Immature natural killer cell (primary cell): ENCODE measurements at places on chromosomes 12 and 14.
A peak's percentile ranks its signal among the peaks of the same experiment; 100 is the strongest.

DNA sequence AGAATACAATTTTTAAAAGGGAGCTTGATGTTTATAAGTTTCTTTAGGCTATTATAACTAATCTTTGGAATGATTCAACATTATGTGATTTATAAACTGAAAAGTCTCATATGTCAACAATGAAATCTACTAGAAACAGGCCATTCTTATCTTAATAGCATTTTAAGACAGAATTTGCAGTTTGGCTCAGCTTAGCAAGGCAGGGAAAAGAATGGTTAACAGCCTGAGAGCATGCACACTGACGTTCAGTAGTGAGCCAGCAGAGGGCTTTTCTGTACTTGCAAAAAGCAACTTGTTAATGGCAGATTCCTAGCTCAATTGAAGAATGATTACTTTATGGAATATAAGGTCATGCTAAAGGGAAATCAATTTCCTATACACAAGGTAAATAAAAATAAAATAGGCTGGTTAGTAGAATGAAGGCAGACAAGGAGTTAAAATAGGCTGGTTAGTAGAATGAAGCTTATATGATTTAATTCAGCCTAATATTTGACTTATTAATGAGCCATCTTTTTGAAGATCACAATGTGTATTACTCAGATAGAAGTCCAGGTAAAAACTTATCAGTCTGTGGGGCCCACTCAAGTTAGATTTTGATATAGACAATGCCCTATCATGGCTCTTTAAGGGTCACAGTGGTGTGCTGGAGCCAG, 95.9 kb downstream of the OTOGL start:
- no peak for DNase-seq

GRCh38 chr14:85187521-85187920, 342.4 kb upstream of the FLRT2 start:
- no peak for DNase-seq

GRCh38 chr14:52013984-52014600, 24.7 kb downstream of the RTRAF start:
- DNase-seq, result no peak

GRCh38 chr12:26573225-26573909, 259.6 kb downstream of the ITPR2 start:
- DNase-seq, result no peak

DNA sequence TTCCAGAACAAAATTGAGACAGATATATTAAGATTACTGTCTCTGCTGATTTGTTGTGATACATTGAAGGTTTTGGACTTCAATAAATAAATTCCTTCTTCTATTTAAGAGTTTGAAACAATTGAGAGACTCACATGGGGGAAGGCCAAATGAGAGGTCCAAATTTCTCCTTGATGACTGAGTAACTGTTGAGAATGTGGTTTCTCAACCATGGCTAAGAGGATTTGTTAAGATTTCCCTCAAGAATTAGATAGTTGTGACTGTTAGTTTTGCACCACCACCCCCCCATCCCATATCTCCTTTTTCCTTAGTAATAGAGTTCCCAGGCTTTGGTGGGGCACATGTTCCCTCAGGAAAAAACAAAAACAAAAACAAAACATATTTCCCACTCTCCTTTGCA, 47.7 kb upstream of the IGF1 start:
- DNase-seq, result no peak

- DNase-seq, result no peak
Observed at GRCh38 chr12:102454808-102455760, 25.3 kb downstream of the IGF1 start.

- DNase-seq, result no peak
Observed at GRCh38 chr14:81396113-81396512, 4.0 kb downstream of the STON2 start.

DNA sequence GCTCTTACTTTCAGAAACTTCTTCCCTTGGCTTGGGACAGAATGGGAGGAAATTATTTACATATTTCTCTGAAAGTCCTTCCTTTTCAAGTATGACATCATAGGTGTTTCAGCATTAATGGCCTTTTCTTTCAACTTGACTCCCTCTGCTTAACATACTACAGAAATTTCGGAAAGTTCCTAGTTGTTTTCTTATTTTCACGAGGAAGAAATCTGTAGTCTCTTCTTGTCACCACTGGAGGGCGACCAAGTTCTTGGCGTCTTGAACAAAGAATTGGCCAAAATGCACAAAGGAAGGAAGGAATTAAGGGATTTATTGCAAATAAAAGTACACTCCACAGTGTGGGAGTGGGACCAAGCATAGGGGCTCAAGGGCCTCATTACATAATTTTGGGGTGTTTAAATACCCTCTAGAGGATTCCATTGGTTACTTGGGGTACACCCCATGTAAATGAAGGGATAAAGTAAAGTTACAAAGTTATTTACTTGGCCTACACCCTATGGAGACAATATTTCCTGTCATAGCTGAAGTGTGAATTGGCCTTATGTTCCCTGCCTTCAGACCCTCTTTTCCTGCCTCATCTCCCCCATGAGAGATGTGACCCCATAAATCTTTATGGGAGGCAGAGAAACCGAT, 70.4 kb downstream of the RPL10L start:
- DNase-seq, result no peak

GRCh38 chr12:123237646-123238329, 4.6 kb downstream of the MTRFR start:
- DNase-seq, result peak; percentile 60

GRCh38 chr12:109307051-109307450, 2.0 kb downstream of the FOXN4 start:
- no peak for DNase-seq

DNA sequence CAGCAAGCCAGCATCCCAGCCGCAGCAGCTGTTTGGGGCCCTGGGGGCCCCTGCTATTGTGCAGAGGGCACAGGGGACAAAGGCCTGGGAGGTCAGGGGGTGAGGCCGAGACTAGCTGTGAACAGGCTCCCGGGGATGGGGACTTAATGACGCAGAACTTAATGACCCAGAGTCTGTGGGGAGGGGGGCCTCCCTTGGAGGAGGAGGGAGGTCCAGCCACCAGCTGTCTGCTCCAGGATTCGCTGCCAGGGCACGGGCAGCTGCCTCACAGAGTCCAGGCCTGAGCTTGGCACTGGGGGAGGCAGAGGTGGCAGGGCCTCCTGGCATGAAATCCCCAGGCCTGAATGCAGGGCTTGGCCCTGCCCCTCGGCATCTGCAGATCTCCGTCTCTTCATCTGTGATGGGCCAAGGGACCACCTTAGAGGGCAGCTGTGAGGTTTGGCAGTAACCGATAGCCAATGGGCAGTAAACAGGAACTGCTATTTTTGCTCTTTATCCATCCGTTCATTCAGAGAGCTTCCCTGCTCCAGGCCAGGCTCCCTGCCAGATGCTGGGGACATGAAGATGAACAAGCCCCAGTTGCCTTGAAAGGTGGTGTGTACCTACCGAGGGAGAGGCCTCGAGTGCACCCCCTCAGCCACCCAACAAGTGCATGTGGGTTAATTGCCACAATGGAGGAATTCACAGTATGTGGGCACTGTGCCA, 6.7 kb downstream of the FAM222A start:
- DNase-seq, result no peak

- DNase-seq, result no peak
Observed at GRCh38 chr14:99512110-99512449, 30.9 kb downstream of the CCNK start.

- no peak for DNase-seq
Observed at GRCh38 chr12:26838888-26839416, 6.0 kb upstream of the ITPR2 start.

DNA sequence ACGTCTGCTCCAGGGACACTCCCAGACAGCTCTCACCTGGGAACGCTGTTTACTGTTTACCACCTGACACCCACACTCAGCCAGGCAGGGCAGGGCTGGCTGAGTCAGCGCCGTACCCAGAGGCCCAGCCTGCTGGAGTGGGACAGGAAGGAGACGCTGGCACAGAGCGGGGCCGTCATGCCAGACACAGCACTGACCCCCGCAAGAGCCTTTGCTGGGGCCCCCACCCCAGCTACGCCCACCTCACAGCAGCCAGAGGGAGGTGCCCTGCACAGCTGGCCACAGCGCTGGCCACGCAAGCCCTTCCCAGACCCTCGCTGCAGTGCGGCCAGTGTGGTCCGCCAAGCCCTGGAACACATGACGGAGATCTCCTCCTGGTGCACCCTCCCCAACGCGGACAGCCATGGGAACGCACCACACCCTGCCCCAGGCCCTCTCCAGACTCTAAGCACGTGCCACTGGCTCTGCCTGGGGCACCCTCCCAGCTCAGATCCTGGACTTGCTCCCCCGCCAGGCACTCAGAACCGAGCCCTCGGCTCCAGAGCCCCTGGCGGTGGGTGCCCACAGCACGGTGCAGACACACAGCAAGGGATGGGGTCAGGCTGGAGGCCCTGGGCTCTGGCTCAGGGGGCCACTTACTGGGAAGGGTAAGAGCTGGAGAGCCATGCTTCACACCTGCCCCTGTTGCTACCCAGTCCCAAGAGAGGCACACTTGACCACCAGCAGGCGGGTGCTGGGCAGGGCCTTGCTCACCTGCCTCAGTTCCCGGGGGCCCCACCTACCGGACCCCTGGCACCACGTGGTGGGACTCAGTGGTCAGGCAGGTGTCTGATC, 5.7 kb downstream of the AHNAK2 start:
- no peak for DNase-seq

DNA sequence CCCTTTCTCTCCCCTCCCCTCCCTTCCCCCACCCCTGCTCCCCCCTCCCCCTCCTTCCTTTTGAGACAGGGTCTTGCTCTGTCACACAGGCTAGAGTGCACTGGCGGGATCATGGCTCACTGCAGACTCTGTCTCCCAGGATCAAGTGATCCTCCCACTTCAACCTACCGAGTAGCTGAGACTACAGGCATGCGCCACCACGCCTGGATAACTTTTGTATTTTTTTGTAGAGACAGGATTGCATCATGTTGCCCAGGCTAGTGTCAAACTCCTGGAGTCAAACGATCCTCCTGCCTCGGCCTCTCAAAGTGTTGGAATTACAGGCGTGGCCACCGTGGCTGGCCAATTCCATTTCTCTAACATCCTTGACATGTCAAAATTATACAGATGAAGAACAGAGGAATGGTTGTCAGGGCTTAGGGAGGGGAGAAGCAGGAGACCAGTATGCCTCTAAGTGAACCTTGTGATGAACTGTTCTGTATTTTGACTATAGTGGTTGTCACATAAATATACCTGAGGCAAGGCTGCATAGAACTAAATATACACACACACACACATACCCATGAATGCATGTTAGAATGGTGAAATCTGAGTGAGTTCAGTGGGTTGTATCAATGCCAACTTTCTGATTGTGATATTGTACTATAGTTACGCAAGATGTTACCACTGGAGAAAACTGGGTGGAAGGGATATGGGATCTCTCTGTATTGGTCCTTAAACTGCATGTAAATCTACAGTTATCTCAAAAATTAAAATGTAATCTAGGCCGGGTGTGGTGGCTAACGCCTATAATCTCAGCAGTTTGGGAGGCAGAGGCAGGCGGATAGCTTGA, 3.6 kb upstream of the CFAP73 start:
- DNase-seq, result no peak

GRCh38 chr12:25958428-25959070, at the start of gene RASSF8:
Gene RASSF8 (plus strand): TSS chr12:25958682. CDS start chr12:26055344, 96,662 bp downstream.
- peak; percentile 40 for DNase-seq

DNA sequence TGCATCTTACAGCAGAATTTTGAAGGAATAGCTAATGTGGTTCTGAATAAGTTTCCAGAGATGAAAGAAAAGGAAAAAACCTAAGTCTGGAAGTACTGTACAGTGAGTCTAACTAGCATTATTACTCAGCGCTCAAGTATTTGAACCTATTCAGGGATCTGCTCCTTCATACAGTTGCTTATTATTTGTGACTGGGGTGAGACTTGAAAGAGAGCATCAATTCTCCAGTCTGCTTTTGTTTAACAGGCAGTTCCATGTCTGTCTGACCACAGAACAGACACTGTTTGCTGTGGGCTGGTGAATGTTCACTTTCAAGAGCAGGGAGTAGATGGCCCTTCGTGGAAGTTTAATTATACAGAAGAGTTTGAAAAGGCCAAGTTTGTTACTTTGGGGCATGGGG, 9.3 kb downstream of the ETV6 start:
- no peak for DNase-seq

- no peak for DNase-seq
Observed at GRCh38 chr12:61991661-61992060, 268.5 kb upstream of the USP15 start.

DNA sequence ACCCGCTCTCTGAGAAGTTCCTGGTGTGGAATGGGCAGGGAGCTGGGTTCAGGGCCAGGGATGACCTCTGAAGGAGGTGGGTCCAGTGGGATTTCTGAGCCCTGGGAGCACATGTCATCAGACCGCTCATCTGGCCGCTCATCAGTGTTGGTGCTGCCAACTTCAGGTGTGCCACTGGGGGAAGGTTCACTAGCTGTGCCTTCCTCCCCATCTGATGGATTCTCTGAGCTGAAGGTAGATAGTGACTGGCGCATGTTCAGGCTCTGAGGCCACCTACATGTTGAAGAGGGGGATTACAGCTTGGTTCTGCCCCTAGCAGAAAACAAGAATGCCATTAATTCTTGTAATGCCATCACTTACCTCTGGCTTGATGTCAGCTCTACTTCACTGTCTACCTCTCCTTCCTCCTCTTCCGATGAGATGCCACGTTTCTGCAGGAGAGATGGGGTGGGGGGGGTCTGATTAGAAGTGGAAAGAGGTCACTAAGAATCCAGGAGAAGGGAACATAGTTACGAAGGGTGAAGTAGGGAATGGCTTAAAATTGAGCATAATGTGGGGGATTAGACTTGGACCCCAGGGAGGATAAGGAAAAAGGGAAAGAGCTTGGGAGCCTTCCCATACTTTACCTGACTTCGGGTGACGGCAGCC, 17.2 kb downstream of the MAP3K12 start:
- DNase-seq, result no peak

- DNase-seq, result no peak
Observed at GRCh38 chr14:44763356-44763755, 198.4 kb downstream of the KLHL28 start.

DNA sequence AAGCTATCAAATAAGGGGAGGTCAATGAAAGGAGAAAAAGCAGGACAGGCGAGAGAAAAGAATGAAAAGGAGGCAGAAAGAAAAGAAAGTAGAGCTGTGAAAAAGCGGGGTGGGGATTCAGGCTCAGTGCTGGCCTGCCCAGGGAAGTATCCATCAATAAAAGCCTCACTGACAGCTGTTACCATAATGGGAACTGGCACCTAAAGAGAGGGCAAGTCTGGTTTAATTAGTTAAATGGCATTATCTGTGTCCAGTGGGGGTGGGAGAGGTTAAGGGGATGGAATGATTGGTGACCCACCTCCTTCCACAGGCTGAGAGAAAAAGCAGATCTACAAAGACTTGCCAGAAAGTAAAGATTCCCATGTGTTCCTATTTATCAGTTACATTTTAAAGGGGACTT, 7.4 kb downstream of the SALL2 start:
- DNase-seq, result no peak
